SW 1271 (cell line): ENCODE measurements at places on chromosomes 2 and 18.

GRCh38 chr2:28322981-28323396 lies 69.7 kb upstream of the FOSL2 start:
- no peak for DNase-seq

GRCh38 chr18:35710581-35710980 lies 129.0 kb downstream of the GALNT1 start:
- no peak for DNase-seq

GRCh38 chr2:227152093-227152766 lies 11.8 kb downstream of the COL4A4 start:
- DNase-seq = no peak

GRCh38 chr2:173056705-173057364 lies 18.8 kb upstream of the MAP3K20 start:
- DNase-seq = no peak

GRCh38 chr2:208982831-208983230 lies 441.0 kb upstream of the MAP2 start:
- no peak for DNase-seq

GRCh38 chr2:68857202-68857845 lies 13.9 kb downstream of the BMP10 start:
- DNase-seq = no peak

- no peak for DNase-seq
Measured at GRCh38 chr2:200352636-200353035, 46.1 kb downstream of the SPATS2L start.

DNA sequence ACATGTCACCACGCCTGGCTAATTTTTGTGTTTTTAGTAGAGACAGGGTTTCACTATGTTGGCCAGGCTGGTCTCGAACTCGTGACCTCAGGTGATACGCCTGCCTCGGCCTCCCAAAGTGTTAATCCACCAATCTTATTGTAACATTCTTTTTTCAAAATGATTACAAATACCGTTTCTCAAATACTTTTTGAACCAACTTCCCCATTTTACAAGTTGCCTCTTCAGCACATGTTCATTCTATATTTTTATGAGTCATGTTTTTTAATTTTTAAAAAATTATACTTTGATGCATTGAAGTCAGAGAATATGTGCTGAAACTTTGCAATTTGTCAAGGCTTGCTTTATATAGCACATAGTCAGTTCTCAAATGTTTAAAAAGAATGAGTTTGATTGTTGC lies 58.2 kb downstream of the QPCT start:
- no peak for DNase-seq

- no peak for DNase-seq
Measured at GRCh38 chr2:130850788-130851623, 14.3 kb downstream of the ARHGEF4 start.

DNA sequence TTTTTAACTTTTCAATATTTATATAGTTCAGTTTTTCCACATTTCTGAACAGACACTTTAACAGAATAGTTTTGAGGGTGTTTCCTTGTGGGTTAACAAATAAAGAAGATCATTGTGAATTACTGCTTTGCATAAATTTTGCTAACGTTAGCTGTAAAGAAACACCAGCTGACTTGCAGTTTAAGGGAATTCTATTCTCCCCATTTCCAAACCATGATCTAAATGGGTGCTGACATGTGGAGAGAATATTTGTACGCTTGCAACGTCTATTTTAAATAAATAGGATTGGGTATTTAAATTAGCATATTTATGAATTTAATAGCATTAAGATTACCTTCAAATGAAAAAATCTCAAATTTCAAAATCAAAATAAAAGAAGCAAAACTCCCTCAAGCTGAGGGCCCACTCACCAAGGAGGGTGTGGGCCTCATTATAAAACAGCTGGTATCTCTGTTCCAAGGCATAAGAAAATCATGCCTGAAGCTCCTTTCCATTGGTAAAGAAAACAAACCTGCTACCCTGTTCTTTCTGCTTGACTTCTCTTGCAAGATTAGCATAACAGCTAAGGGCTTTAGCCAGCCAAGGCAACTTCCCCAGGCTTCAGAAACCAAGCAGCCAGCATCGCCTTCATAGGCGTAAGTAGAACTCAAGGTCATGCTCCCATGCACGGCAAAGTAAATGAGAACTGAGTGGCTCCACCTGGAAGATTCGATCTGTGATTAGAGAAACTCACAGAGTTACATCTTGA lies 3.2 kb downstream of the MRO start:
- no peak for DNase-seq

- DNase-seq = no peak
Measured at GRCh38 chr2:216838151-216838550, 21.7 kb downstream of the TNP1 start.

DNA sequence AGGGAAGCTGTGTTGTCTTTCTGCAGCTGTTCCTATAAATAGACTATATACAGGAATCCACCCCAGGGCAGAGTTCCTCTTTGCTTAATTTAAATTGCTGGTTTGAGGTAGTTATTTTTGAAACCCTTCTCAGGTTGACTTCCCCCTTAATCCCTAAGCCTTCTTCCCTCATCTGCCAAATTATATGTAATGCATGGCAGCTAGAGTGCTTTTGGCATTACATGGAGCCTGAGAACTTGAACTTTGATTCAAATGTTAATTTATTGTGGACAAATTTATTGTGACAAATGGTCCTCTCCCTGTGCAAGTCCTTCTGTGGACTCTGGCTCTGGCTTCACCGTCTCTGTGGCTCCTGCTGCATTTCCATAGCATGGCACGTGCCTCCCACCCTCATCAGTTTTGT lies 29.2 kb downstream of the MYO1B start:
- DNase-seq = no peak

GRCh38 chr2:130352237-130352636 lies 3.6 kb upstream of the PTPN18 start:
- DNase-seq = no peak

GRCh38 chr2:126831234-126832005 lies 67.3 kb upstream of the TEX51 start:
- DNase-seq = no peak

GRCh38 chr18:48798334-48799245 lies 152.2 kb downstream of the SMAD7 start:
- DNase-seq = no peak

- no peak for DNase-seq
Measured at GRCh38 chr2:237393523-237393922, 20.4 kb downstream of the COL6A3 start.

DNA sequence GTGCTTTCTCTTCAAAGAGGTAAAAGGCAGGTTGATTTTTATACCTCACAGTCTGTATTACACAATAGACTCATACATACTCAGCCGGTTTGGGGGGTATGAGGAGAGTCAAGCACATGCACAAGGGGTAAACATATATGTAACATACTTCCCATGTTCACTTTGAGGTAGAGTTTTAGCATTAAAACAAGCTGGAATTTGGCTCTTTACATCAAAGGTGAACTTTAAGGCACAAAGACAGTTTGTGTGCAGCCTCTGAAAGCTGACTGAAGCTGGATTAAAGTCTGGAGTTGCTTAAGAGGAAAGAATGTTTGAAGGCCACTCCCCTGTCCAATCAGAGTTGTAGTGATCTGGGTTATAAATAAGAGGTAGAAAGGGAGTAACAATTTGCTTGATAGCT lies 282.0 kb downstream of the DPP10 start:
- DNase-seq = no peak

DNA sequence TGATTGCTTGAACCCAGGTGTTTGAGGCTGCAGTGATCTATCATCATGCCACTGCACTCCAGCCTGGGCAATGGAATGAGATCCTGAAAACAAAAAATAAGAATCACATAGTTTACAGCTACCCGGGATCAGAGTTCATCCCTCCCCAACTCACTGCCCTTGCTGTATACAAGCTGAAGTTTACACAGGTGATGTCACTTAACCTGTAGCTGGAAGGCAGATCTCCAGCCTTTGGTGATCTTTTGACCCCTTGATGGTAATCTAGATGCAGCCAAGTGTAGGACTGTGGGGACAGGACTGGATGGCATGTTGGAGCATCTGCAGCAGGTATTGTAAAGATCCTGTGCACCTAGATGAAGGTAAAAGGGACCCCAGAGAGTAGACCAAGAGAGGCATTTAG lies 66.7 kb upstream of the SLC14A2 start:
- no peak for DNase-seq

DNA sequence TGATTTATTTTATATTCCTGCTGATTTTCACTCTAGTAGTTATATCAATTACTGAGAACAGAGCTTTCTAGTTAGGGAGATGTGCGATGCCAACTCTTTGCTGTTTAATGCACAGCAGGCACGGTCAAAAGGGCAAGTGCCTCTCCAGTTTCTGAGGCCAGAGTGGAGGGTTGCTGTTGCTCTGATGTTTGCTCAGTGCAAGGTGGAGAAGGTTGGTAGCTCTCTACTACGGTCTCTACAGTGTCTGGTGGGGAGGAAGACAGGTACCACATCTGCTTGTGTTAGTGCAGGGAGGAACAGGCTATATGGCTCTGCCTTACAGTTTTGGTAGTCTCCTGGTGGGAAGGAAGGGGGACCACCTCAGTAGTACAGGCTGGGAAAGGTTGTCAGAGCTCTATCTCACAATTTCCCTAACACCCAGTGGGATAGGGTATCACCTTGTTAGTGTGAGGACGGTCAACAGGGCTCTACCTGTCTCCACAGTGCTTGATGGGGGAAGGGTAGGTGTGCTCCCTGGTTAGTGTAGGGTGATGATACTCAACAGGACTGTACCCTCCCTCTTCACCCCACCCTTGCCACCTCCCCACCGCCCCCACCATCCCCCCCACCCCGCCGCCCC lies 85.9 kb downstream of the FANCL start:
- no peak for DNase-seq
